T-cell (primary cell): ENCODE measurements at places on chromosomes 5 and 9. TPM values are rescaled to one million over a fixed set of nuclear protein-coding genes. Genes with fewer than 3 reads are reported as not detected.

DNA sequence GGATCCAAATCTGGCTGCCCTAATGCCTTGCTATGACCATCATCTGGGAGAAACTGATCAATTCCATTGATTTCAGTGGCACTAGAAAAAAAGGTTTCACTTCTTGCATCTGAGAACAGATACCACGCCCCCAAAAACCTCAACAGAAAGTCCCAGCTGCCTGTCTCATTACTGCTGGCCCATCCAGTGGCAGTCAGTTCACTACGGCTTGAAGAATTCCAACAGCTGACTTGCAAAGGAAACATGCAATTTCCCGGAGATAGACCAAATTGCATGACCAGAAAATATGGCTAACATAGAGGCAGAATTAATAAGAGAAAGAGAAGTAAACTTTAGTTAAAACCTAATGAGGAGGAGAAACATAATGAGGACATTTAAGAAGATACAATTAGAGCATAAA lies 48.6 kb downstream of the UGCG start:
- H3K27ac ChIP-seq: no peak overlapping the region
- H3K27me3 ChIP-seq: no peaks in the 10 kb centered on the region
- H3K4me1 ChIP-seq: no peaks in the 10 kb centered on the region
- H3K4me3 ChIP-seq: no peak overlapping the region
- H3K36me3 ChIP-seq: no peaks in the 10 kb centered on the region

- H3K4me1 ChIP-seq: peaks cover 2% of the 10 kb centered on the region
- H3K27ac ChIP-seq: no peak overlapping the region
- no peak overlapping the region for H3K4me3 ChIP-seq
- H3K36me3 ChIP-seq: peaks cover 79% of the 10 kb centered on the region
These were observed 30.8 kb downstream of the IPPK start for GRCh38 chr9:92639124-92639523.

DNA sequence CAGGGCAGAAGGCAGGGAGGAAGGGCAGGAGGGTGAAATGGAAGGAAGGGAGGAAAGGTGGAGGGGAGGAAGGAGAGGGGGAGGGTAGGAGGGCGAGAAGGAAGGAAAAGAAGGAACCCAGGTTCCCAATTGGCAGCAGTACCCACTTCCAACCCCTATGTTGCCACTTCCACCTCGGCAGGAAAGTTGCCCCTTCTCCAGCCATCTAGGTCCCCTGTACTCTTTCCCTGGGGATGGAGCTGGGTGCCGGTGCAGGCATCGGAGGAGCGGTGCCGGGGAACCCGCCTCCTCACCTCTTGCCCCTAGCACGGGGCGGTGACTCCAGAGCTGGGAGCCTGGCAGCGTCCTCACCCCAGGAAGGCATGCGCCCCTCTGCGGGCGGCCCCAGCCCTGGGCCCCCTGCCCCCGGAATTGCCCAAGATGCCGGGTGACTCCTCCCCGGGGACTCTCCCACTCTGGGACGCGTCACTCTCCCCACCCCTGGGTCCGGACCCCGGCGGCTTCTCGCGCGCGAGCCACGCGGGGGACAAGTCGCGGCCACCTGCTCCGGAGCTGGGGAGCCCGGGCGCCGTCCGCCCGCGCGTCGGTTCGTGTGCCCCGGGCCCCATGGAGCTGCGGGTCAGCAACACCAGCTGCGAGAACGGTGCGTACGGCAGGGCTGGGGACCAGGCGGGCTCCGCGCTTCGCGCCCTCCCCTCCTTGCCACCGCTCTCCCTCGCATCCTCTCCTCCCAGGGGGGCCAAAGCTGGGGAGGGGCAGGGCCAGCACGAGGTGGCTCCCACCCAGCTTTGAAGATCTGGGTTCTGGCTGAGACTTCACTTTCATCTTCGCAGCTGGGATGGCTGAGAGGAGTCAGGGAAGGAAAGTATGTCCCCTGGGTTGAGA lies at the start of gene NIPAL4:
Gene NIPAL4 (plus strand): TSS at position 499 of the 885 bp plus-strand sequence. CDS start 108 bp downstream, at position 607.
- no peaks in the 10 kb centered on the region for H3K36me3 ChIP-seq
- DNase-seq: no peak
- peaks cover 4% of the 10 kb centered on the region for H3K27me3 ChIP-seq
- no peak within 1 kb of the TSS for H3K27ac ChIP-seq

DNA sequence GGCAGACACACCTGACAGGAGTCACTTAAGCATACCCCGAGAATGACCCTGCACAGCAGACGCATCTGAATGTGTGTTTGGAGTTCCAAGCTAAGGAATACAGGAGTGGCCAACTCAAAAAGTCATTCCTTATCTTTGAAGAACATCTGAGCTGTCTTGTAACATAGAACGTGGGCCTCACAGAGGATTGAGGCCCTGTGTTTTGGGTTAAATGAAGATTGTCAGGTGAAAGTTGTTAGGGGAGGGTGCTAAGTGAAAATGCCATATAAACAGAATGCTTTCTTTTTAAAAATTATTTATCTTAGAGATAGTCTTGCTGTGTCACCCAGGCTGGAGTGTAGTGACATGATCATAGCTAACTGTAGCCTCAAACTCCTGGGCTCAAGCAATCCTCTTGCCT lies 100.9 kb downstream of the PIK3R1 start:
- H3K27ac ChIP-seq: no peak overlapping the region
- H3K4me3 ChIP-seq: no peak overlapping the region
- H3K36me3 ChIP-seq: no peaks in the 10 kb centered on the region
- no peak for DNase-seq
- H3K27me3 ChIP-seq: no peaks in the 10 kb centered on the region

- H3K27ac ChIP-seq: no peak overlapping the region
- no peaks in the 10 kb centered on the region for H3K4me1 ChIP-seq
- no peak overlapping the region for H3K4me3 ChIP-seq
These were observed 562.2 kb downstream of the HTR1A start for GRCh38 chr5:63400079-63400478.

DNA sequence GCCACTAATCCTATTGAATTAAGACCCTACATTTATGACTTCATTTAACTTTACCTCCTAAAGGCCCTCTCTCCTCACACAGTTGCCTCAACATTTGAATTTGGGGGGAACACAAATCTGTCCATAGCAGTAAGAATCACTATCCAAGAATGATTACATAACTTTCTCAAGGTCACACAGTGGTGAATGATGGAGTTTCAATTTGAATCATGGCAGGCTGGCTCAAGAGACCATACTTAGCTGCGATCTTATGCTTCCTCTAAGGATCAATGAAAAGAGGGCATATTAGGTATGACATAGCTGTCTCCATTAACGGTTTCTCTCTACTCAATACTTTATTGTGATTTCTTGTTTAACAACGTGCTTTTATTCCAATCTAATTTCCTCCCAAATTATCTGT lies 44.1 kb upstream of the PDE4D start:
- no peaks in the 10 kb centered on the region for H3K36me3 ChIP-seq
- no peaks in the 10 kb centered on the region for H3K27me3 ChIP-seq
- no peak overlapping the region for H3K4me3 ChIP-seq
- no peak for DNase-seq
- no peaks in the 10 kb centered on the region for H3K4me1 ChIP-seq
- H3K27ac ChIP-seq: no peak overlapping the region

DNA sequence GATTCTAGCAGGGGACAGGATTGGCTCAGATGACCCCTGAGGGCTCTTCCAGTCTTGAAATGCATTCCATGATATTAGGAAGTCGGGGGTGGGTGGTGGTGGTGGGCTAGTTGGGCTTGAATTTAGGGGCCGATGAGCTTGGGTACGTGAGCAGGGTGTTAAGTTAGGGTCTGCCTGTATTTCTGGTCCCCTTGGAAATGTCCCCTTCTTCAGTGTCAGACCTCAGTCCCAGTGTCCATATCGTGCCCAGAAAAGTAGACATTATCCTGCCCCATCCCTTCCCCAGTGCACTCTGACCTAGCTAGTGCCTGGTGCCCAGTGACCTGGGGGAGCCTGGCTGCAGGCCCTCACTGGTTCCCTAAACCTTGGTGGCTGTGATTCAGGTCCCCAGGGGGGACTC lies 2.9 kb upstream of the MYOZ3 start:
- no peaks in the 10 kb centered on the region for H3K4me1 ChIP-seq
- no peak for DNase-seq
- H3K27me3 ChIP-seq: no peaks in the 10 kb centered on the region
- H3K27ac ChIP-seq: no peak overlapping the region
- H3K36me3 ChIP-seq: no peaks in the 10 kb centered on the region

DNA sequence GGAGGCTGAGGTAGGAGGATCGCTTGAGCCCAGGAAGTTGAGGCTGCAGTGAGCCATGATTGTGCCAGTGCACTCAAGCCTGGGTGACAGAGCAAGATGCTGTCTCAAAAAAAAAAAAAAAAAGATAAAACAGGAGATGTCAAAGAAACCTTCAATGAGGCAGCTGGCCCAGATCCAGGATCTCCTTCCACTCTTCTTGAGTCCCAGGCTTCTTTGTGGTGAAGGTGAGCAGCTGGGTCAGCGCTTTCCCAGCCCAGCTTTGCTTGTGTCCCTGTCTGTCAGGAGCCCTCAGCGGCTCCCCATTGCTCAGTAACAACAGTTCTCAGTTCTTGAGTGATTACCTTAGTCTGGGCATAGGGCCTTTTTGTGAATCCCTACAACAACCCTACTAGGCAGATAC lies 69.4 kb upstream of the PSD2 start:
- H3K27me3 ChIP-seq: no peaks in the 10 kb centered on the region
- H3K4me3 ChIP-seq: no peak overlapping the region
- H3K4me1 ChIP-seq: no peaks in the 10 kb centered on the region
- H3K36me3 ChIP-seq: no peaks in the 10 kb centered on the region

GRCh38 chr5:122145906-122146305 lies 16.6 kb downstream of the ZNF474 start:
- H3K27me3 ChIP-seq: no peaks in the 10 kb centered on the region
- H3K4me3 ChIP-seq: no peak overlapping the region
- H3K4me1 ChIP-seq: no peaks in the 10 kb centered on the region
- DNase-seq: no peak
- no peaks in the 10 kb centered on the region for H3K36me3 ChIP-seq

GRCh38 chr5:139904816-139905661 lies 109.4 kb downstream of the PSD2 start:
- H3K36me3 ChIP-seq: no peaks in the 10 kb centered on the region
- no peak for DNase-seq
- H3K4me3 ChIP-seq: no peak overlapping the region
- no peak overlapping the region for H3K27ac ChIP-seq
- no peaks in the 10 kb centered on the region for H3K4me1 ChIP-seq

GRCh38 chr9:127983847-127984289 lies 3.1 kb upstream of the EEIG1 start:
- peaks cover 23% of the 10 kb centered on the region for H3K4me1 ChIP-seq
- DNase-seq: no peak
- H3K4me3 ChIP-seq: no peak overlapping the region

GRCh38 chr5:1750469-1750868 lies 49.2 kb downstream of the MRPL36 start:
- H3K4me1 ChIP-seq: no peaks in the 10 kb centered on the region
- H3K36me3 ChIP-seq: no peaks in the 10 kb centered on the region
- no peak overlapping the region for H3K4me3 ChIP-seq
- DNase-seq: no peak

GRCh38 chr9:20286969-20287368 lies 335.3 kb downstream of the MLLT3 start:
- H3K27me3 ChIP-seq: no peaks in the 10 kb centered on the region
- no peak overlapping the region for H3K4me3 ChIP-seq
- no peaks in the 10 kb centered on the region for H3K36me3 ChIP-seq
- H3K4me1 ChIP-seq: peaks cover 5% of the 10 kb centered on the region
- DNase-seq: no peak

GRCh38 chr5:83744821-83745220 lies 24.2 kb upstream of the HAPLN1 start:
- H3K4me1 ChIP-seq: no peaks in the 10 kb centered on the region
- DNase-seq: no peak
- H3K4me3 ChIP-seq: no peak overlapping the region
- H3K27me3 ChIP-seq: no peaks in the 10 kb centered on the region
- H3K27ac ChIP-seq: no peak overlapping the region
- no peaks in the 10 kb centered on the region for H3K36me3 ChIP-seq

GRCh38 chr5:146213210-146213826 lies 9.9 kb downstream of the RBM27 start:
- H3K4me3 ChIP-seq: no peak overlapping the region
- H3K4me1 ChIP-seq: peaks cover 20% of the 10 kb centered on the region
- no peak for DNase-seq
- no peaks in the 10 kb centered on the region for H3K27me3 ChIP-seq

- peaks cover 7% of the 10 kb centered on the region for H3K4me1 ChIP-seq
- DNase-seq: no peak
- peaks cover 11% of the 10 kb centered on the region for H3K27me3 ChIP-seq
- no peak overlapping the region for H3K27ac ChIP-seq
- H3K36me3 ChIP-seq: no peaks in the 10 kb centered on the region
These were observed 46.2 kb downstream of the PAX5 start for GRCh38 chr9:36987891-36988290.

DNA sequence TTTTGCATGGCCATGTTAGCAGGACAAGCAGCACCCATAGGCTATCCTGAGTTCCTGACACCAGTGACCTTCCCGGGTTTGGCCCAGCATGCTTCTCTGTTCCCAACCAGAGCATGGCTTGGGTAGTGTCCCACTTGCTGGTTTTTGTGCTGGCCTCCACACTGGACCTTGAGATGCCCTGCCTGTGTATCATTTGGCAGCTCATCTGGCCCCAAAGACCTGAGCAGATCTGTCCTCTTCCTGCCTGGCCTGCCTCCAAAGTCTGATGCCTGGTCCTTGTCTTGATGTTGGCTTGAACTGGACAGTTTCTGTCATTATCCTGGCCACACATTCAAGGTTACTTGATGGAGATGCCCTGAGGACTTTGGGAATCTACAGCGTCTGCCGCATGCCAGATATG lies 590.7 kb upstream of the KLF4 start:
- DNase-seq: no peak
- H3K4me1 ChIP-seq: no peaks in the 10 kb centered on the region
- no peaks in the 10 kb centered on the region for H3K27me3 ChIP-seq

- no peaks in the 10 kb centered on the region for H3K27me3 ChIP-seq
- no peak for DNase-seq
- no peaks in the 10 kb centered on the region for H3K4me1 ChIP-seq
- H3K36me3 ChIP-seq: no peaks in the 10 kb centered on the region
- H3K27ac ChIP-seq: no peak overlapping the region
These were observed 418.5 kb upstream of the RORB start for GRCh38 chr9:74078647-74079046.

The CYSRT1 gene
- 0.37 TPM for total RNA-seq

The FBP2 gene
- not detected for total RNA-seq

The STK32A gene
- total RNA-seq: not detected

The RNF208 gene
- total RNA-seq: 1.5 TPM

The CCDC192 gene
- total RNA-seq: 0.58 TPM

The COL5A1 gene
- total RNA-seq: 1.7 TPM

The GABRA1 gene
- total RNA-seq: not detected

The PFN3 gene
- total RNA-seq: not detected

The TMEFF1 gene
- total RNA-seq: not detected
